ENCODE measurements at places on chromosomes 4 and X.

- no peak for DNase-seq
Measured at GRCh38 chrX:133333154-133333750, 82.0 kb downstream of the GPC4 start.

DNA sequence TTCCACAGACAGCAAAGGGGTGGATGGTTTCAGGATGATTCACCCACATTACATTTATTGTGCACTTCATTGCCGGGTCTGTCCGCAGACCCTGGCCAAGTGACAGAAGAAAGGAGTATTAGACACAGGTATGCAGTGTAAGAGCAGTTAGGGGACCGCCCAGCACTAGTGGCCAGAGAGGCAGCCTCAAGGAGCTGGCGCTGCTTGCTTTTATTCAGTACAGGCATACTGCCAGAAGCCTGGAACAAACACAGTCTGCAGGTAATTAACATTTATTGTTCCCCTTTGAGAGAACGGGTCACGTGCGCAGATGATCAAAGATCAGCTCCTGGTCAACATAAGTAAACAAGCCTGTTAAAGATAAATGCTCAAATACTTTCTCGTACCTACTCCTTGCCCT lies 1639.0 kb upstream of the IGFBP7 start:
- no peak for DNase-seq

DNA sequence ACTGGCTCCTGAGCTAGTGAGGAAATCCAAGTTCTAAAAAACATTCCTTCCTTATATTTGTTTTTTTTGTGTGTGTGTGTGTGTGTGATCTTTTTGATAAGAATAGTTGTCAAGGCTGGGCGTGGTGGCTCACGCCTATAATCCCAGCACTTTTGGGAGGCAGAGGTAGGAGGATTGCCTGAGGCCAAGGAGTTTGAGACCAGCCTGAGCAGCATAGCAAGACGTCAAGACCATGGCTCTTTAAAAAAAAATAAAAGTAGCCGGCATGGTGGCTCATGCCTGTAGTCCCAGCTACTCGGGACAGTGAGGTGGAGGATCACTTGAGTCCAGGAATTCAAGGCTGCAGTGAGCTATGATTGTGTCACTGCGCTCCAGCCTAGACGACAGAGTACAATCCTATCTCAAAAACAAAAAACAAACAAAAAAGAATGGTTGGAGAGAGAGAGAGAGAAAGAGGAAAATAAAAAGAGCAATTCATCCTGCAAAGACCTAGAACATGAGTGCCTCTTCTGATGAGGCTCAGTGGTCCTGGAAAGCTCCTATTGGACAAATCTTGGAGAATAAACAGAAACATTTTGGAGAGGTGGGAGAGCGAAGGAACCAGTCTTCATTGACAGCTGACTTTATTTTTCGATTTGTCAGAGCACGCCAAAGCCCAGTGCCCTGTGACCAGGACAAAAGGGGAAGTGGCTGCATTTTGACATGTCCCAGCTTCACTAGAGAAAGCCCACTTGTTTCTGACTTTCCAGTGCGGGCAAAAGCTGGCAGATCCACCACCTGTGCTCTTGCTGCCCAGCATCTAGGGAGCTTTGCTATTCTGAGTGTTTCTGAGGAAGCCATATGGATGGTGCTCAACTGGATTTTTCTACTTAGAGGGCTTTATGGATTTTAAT lies 244.7 kb downstream of the PALLD start:
- DNase-seq: no peak

DNA sequence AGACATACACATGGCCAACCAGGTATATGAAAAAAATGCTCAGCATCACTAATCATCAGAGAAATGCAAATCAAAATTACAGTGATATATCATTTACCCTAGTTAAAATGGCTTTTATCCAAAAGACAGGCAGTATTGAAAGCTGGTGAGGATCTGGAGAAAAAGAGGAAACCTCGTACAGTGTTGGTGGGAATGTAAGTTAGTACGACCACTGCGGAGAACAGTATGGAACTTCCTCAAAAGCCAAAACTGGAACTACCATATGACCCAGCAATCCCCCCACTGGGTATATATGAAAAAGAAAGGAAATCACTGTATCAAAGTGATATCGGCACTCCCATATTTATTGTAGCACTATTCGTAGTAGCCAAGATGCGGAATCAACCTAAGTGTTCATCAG lies 23.4 kb downstream of the ABHD18 start:
- peak; percentile 77 for DNase-seq

GRCh38 chr4:177051473-177052060 lies 258.1 kb upstream of the NEIL3 start:
- peak; percentile 49 for DNase-seq

- DNase-seq: no peak
Measured at GRCh38 chrX:154375156-154375504, 696 bp upstream of the FLNA start.

DNA sequence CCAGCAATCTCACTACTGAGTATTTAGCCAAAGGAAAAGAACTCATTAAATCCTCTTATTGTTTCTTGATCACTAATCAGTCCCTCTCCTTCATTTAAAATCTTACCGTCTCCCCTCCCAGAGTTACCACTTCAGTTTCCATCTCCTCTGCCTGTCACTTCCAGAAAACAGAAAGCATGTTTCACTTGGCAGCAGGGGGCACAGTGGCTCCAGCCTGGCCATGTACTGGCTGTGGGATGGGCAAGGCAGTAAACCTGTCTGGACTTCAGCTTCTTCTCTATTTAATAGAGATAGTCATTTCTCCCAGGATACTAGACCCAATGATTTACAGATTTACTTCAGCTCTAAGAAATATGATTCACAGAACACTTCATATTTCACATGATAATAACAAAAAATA lies 63.2 kb downstream of the CD40LG start:
- DNase-seq: peak; percentile 58

DNA sequence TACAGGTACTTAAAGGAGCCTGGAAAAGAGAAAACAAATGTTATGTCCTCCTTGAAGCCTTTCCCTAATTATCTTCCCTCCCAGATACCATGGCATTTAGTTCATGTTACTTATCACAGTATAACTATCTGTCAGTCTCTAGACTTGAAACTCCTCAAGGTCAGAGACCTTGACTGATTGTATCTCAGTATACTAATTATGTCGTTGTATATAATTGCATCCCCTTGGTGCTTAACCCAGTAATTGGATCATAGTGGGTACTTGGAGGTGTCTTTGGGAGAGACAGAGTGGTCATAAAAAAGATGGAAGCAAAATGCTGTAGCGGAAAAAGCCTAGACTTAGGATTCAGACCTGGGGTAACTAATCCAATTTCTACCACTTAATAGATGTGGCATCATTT lies 8.1 kb downstream of the IGBP1 start:
- DNase-seq: no peak

DNA sequence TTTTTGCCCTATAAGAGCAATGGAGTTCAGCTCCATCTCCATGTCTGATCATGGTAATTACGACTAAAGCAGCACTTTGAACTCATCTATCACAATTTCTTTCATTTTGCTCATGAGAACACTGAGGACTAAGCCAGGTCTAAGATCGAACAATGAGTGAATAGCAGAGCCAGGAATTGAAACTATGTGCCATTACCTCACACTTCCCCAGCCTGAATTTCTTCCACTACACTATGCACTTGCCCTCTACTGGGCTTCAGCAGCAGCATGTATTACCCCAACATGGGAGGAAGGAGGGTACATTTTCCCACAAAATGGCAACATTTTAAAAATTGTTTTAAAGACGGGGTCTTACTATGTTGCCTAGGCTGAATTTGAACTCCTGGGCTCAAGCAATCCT lies 274.7 kb upstream of the FGF13 start:
- no peak for DNase-seq

GRCh38 chrX:133608406-133608805 lies 193.1 kb upstream of the GPC4 start:
- no peak for DNase-seq

DNA sequence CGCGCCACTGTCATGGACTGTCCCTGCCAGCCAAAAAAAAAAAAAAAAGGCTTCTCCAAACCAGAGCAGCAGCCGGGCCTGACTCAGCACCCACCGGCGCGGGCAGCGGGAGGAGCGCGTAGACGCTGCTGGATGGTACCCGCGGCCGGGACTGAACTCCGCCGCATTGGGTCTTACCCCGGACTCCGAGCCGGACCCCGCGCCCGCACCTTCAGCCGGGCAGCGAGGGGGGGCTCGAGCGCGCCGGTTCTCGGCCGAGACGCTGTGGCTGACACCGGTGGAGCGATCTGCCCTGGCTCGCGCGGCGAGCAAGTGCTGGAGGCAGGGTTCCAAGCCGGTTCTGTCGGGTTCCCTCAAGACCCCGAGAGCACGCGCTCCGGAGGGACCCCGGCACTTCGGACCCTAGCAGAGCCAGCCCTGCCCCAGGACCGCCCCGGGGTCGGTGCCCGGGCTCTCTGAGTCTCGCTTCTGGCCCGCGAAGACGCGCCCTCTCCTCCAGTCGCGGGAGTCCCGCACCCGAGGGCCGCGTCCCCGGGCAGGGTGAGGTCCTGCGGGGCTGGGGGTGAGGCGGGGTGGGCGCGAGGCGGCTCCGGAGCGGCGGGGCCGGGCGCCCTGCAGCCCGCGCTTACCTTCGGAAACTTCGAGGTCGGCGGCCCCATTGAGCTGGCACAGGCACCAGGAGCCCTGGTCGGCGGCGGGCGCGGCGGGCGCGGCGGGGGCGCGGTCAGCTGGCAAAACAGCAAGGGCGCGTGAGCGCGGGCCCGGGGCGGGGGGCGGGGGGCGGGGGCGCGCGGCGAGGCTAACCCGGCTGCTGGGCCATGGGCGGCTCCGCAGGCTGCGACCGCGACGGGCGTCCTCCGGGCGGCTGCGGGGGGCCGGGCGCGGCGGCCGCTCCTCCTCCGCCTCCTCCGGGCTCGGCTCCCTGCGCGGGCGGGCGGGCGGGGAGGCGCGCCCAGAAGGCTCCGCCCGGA lies 11.8 kb upstream of the MAN2B2 start:
- DNase-seq: no peak

GRCh38 chr4:10656420-10656819 lies 28.1 kb downstream of the CLNK start:
- DNase-seq: no peak

DNA sequence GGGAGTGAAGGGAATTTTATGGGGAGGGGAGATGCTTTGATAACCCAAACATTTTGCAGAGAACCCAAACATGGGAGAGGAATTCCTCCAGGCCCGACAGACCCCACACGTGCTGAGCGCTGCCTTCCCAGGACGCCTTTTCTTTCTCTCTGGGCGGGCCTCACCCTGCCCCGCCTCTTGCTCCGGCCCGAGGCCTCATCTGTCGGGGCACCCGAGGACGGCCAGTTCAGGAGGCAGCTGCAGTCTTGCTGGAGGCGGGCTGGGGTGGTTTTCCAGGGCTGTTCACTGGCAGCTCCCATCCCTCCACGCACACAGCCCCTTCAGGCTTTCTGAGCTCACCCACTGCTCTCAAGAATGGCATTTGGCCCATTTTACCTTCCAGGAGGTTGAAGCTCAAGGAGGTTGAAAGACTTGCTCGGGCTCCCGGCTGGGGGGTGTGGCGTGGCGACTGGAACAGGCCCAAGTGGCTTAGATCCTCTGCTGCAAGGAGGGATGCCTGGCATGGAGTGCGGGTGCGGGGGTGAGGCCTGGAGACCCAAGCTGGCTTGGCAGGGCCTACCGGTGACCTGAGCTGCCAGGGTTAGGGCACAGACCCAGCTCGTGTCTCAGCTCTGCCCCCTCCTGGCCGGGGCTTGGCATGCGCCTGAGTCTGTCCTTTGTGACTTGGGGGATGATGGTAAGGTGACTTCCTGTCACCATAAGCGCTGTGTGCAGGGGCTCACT lies 99.2 kb downstream of the PSAPL1 start:
- peak; percentile 64 for DNase-seq

DNA sequence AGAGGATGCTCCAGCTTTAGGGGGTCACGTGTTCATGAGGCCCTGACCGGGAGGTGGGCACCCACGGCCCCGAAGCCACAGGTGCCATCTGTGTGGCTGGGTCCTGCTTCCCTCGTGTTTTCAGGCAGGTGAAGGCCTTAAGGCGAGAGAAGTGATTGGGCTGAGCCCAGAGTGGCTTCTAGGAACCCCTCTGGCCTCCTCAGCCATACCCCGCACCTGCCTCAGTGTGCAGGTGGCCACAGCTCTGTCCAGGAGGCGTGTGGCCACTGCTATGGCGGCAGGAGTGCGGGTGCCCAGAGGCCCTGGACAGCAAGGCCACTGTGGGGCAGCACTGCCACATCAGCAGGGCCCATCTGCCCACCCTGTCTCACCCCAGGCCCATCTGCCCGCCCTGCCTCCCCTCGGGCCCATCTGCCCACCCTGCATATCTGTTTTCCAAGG lies 25.0 kb downstream of the NKX1-1 start:
- no peak for DNase-seq

DNA sequence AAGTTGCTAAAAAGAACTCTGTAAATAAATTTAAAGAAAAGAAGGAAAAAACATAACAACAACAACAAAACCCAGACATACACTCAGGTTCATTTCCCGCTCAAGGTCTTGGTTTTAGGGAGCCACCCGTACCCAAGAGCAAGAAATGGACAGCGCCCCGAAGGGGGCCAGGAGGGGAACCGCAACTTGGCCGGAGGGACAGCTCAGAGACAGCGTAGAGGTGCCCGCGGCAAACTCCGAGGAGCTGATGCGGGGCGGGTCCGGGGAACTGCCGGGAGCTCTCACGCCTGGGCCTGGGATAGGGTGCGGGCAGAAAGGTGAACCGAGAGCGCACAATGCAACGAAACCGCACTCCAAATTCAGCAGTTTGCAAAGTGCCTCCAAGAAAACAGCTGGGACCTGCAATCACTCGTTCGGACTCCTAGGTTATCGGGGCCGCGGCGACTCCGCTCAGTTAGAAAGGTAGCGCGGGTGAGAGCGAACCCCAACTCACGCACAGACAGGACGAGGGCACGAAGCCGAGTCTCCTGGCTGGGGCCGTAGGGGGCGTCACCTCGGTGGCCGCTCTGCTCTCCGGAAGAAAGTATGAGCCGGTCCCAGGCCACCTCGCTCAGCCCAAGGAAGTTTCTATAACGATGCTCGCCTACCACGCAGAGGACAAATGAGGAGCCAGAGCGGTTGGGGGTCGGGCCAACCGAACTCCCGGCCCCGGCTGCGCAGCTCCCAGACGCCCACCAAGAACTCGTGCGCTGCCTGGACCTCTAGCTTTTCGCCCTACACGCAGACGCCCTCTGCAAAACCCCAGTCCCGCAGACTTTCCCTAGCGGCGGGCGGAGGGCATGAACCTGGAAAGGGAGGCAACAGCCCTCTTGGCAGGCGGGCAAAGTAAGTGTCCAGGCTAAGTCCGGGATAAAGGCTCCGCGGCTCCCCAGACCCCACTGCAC lies 1.4 kb downstream of the NDNF start:
- no peak for DNase-seq

GRCh38 chrX:8404471-8404870 lies 60.2 kb upstream of the VCX3B start:
- no peak for DNase-seq

GRCh38 chrX:140229191-140229590 lies 263.9 kb upstream of the CXorf66 start:
- no peak for DNase-seq

DNA sequence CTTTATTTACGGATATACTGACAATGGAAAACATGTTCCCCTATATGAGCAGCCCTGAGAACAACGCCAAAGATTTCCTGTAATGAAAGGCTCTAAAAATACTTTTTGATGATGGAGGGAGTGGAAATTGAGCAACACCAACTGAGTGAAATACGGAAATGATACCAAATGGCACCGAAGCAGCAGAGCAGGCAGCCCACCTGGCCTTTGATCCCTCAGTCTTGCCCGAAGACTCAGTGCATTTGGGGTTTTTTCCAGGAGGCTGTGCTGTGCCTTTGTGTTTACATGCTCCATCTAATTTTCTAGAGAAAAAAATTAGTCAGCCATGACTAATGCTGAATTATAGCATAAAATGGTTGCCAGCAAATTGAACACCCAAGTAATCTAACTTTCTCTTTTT lies 169.9 kb upstream of the RBPJ start:
- DNase-seq: peak; percentile 39

- DNase-seq: peak; percentile 20
Measured at GRCh38 chr4:174929346-174929745, 11.2 kb downstream of the ADAM29 start.
